ENCODE measurements at places on chromosomes 12 and 14.

DNA sequence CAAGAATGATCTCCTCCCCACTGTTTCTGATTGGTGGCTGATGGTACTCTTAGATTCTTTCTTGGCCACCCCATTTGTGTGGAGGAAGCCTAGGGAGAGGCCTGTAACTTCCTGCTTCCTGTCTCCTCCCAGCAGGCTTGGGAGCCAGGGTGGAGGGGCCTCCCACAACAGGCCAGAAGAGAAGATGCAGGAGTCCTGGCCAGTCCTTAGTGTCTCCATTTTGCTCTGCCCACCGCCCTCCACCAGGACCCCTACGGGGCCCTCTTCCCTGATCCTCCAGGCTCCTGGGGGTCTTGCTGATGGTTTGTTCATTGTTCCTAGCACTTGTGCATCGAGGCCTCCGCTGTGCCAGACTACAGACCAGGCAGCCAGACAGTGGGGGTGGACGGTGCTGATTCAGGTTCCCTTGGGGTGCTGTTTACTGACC lies 6.8 kb downstream of the TSPAN9 start:
- DNase-seq: no peak

DNA sequence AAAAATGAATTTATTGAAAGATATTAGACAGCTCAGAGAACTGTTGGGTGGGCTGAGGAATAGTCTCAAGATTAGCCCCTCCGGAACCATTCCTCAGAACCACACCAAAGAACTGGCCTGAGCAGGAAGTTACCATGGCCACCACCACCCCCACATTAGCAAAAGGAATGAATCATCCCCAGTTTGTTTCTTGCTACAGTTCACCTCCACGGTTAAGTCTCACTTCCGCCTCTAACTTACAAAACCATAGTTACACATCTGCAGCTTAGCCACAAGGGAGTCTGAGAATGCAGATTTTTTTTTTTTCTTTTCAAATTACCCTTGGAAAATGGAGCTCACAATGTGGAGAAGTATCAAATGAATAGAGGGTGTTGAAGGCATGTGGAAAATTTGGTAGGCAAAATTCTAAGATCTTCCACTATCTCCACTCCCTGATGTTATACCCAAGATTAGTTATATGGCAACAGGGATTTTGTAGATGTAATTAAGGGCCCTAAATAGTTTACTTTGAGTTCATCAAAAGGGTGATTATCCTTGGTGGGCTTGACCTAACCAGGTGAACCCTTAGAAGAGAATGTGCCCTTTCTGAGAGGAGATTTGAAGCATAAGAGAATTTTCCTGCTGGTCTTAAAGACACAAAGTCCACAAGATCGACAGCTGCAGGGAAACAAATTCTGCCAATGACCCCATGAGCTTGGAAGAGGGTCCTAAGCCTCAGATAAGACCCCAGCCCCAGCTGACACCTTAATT lies 129.8 kb upstream of the KRR1 start:
- no peak for DNase-seq

DNA sequence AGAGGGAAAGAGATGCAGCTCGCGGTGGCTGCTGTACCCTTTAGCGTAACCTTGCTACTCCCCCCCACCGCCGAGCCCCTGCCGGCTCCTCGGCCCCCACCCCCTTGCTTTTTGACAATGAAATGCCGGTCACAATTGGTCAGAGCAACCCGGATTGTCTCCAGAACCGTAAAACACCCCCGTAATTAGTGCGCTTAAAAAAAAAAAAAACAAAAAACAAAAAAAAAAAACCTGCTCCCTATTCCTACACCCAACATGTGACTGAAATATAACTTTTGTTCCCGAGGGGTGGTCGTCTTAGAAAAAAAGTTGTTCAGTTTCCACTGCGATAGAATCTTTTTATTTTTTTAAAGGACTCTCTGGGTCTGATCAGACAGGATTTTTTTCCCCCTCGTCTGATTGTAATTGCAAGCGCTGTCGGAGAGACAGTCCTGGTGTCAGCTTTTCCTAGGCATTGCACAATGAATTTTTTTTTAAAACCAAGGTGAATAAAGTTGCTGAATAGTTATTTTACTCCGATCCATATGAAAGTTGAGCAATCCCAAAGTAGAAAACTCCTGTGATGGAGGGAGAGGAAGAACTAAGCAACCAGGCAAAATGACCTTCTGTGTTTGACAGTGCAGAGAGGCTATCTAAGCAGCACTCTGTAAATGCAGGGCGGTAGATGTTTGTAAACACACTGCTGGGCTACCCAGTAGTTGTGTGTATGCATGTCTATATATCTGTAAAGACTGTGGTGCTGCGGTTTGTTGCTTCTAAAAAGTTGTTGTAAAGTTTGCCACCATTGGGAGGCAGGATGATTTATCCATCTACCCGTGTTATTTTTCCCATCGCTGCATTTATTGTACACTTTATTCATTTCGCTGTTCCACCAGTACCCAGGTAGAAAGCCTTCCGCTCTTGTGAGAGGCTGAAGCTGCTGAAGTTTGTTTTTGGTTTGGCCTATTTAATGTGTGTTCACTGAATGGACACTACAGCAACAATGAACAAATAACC lies 1.1 kb downstream of the ETV6 start:
- peak; percentile 73 for DNase-seq

DNA sequence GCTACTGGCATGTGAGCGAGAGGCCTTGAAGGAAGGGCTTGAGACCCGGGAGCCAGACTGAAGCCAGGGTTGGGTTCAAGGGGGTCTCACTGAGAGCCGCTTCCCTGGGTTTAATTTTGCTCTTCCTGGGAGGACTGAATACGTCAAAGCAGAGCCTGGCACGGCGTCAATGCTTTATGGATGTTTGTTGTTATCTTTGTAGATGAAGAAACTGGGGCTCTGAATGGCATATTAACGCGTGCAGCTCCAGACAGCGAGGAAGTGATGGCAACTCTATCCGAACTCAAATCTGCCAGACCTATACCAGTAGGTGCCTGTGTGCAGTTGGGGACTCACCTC lies 152.8 kb upstream of the PARP11 start:
- DNase-seq: no peak

- no peak for DNase-seq
Measured at GRCh38 chr14:68899033-68899603, 80.0 kb downstream of the ACTN1 start.
